GM03348 (cell line): ENCODE measurements at places on chromosomes 5 and 9.

- DNase-seq, result no peak
Observed at GRCh38 chr5:136104306-136104965, 28.2 kb upstream of the SMAD5 start.

- no peak for DNase-seq
Observed at GRCh38 chr9:78566521-78566920, 269.6 kb downstream of the PSAT1 start.

DNA sequence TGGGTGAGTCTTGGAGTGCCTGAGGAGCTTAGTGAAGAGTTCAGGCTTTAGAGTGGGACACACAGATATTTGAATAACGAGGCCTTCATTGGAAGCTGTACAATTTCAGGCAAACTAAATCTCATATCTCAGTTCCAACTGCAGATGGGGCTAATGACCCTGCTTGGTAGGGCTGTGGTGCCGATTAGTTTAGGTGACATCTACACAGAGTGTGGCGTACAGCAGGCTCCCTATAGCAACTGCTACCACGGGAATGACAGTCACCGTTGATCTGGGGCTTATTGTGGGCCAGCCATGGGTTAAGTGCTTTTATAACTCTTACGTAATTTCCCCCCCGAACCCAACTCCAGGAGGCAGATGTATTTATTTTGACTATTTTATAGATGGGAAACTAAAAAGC is 70.8 kb downstream of the FAT2 start:
- DNase-seq, result no peak

- DNase-seq, result no peak
Observed at GRCh38 chr5:142065273-142065672, 43.3 kb upstream of the NDFIP1 start.

DNA sequence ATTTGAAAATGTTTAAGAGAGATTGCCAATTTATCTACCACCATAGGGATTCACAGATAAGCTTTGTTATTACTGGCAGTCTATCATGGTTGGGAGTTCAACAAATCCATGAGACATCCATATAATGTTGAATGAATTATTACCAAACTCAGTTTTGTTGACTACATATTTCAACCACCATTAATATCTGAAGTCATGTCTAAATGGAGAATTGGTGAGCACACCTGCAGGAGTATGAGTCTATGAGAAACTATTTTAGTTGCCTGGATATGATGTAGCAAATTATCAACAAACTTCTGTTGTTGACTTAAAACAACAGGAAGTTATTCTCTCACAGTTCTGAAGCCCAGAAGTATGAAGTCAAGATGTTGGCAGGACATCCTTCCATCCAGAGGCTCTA is 126.8 kb upstream of the FBXL7 start:
- DNase-seq, result no peak

GRCh38 chr5:57503433-57503832 is 20.8 kb upstream of the ACTBL2 start:
- no peak for DNase-seq

GRCh38 chr5:140038373-140038957 is 4.6 kb downstream of the NRG2 start:
- peak; percentile 60 for DNase-seq

DNA sequence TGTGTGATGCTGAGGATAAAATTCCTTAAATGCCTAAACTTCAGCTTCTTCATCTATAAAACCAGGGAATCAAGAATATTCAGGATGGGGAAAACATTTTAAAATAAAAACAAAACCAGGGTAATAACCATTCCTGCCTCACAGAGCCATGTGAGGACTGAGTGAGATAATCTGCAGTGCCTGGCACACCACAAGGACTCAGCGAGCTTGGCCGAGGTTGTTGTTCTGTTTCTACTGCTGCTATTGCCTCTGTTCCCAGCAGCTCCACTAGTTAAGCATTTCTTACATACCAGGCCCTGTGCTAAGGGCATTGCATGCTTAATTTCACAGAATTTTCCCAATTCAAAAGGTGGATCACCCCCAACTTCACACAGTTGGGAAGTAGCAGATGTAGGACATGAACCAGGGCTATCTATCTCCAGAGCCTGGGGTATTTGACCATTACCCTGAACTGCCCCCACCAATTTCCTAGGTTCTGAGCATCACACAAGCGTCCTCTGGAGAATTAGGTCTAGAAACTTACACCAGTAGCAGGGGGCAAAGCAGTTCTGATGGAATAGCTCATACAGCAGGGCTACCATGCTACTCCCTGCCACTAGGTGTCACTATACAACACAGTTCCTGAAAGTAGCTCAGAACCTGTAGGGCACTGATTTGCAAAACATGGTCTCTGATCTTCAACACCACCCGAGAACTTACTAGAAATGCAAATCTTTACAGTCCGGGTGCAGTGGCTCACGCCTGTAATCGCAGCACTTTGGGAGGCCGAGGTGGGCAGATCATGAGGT is 74.3 kb downstream of the LRSAM1 start:
- peak; percentile 48 for DNase-seq

GRCh38 chr9:84228130-84228720 is 112.3 kb downstream of the SLC28A3 start:
- DNase-seq, result no peak

GRCh38 chr5:81629986-81630385 is 120.9 kb downstream of the SSBP2 start:
- no peak for DNase-seq

GRCh38 chr9:38276771-38277439 is 115.6 kb upstream of the ALDH1B1 start:
- DNase-seq, result no peak

- DNase-seq, result peak; percentile 85
Observed at GRCh38 chr9:114156657-114157421, 1.5 kb downstream of the COL27A1 start.

- DNase-seq, result no peak
Observed at GRCh38 chr5:145111420-145111819, 723.7 kb downstream of the PRELID2 start.

GRCh38 chr5:161865510-161865909 is 17.6 kb downstream of the GABRA1 start:
- no peak for DNase-seq

- no peak for DNase-seq
Observed at GRCh38 chr5:136000932-136001331, 27.9 kb upstream of the TGFBI start.

DNA sequence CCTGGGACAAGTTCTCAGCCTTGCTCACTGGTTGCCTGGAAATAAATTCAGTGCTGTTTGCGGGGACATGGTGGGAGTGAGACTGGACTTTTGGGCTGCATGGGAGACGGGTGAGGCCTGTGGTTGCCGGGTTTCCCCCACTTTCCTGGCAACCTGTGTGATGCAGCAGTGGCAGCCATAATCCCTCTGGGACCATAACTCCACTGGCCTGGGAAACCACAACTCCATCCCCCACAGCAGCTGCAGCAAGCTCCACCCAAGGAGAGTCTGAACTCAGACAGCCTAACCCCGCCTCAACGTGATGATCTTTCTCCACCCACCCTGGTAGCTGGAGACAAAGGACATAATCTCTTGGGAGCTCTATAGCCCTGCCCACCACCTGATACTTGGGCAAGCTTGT is 349.9 kb downstream of the PIK3R1 start:
- no peak for DNase-seq

- no peak for DNase-seq
Observed at GRCh38 chr5:111930449-111930848, 173.5 kb upstream of the NREP start.

DNA sequence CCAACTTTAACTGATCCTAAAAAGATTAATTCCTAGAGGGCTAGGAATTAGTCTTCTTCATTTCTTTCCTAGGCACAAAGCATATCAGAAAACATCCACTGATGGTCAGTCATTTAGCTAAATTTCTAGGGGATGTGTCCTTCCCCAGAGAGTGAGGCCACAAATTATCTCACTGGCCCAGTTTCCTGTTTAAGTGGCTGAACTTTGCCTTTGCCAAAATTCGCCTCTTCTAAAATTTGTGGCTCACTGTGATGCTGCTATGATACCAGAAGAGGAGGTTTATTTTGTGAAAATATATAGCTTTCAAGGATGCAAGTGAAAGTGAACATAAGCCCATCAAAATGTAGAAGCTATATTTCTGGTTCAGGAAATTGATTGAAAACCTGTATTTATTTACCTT is 98.1 kb upstream of the FER start:
- no peak for DNase-seq

DNA sequence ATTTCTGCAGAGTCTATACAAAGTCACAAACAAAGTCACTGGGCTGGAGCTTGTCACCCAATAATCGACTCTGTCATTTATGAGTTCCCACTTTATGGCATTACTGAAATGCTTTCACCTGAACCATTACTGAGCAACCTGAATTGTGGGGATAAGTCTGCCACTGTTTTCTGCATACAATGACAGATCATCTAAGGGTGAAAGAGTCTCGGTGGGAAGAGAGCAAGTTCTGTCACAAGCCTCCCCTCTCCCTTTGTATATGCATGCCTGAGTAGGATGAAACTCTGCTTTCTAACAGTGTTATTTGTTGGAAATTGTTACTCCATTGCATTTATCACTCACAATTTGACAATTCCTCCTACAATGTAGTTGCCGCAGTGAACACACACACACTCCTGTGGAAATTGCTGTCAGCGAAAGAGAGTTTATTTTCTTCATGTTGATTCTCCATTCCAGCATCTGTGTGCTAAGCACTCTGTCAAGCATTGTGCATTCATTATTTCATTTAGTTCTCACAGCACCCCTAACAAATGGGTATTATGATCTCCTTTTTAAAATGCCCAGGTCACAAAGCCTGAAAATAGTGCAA is 1732.4 kb upstream of the CDH6 start:
- no peak for DNase-seq

GRCh38 chr5:120465436-120465961 is 1.4 kb downstream of the PRR16 start:
- DNase-seq, result peak; percentile 69

DNA sequence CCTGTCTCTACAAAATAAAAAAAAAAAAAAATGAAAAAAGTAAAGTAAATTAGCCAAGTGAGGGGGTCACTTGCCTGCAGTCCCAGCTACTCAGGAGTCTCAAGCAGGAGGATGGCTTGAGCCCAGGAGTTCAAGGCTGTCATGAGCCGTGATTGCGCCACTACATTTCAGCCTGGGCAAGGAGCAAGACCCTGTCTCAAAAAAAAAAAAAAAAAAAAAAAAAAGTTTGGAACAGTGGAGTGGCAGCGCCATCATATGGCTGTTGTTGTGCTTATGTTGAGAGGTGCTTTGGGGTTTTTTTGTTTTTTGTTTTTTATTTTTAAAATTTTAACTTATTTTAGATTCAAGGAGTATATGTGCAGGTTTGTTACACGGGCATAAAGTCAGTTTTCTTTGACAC is 3.6 kb downstream of the BRIX1 start:
- DNase-seq, result no peak

DNA sequence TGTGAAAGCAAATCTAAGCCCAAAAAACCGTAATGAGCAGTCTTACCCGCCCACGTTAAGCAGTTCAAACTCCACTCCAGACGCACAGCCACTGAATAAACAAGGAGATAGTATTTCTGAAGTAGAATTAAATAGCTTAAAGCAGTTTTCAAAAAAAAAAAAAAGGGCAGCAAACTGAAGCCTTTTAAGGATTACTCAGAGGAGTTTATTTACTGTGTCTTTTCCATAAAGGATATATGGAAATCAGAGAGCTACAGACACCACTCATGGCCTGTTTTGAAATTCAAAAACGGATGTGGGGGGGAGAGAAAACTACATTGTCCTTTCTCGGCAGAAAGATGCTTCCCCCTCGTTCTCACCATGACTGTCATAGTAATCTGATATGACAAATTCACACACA is 83.7 kb upstream of the IRX1 start:
- DNase-seq, result no peak

DNA sequence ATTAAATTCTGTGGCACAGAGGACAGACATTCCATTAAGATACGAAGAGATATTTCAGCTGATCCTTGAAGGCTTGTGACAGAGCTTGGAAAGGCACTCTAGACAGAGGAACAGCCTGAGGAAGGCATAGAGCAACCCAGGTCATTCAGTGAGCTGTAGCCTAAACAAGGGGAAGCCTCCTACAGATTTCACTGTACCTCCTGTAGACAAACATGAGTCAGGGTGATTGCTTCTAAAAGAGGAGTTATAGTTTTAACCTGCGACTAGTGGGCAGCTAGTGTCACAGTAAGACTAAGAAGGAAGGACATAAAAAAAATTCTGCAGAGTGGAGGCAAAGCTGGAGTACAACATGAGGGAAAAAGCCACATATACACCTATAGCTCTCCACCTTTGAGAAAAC is 43.5 kb upstream of the ANKDD1B start:
- peak; percentile 19 for DNase-seq

DNA sequence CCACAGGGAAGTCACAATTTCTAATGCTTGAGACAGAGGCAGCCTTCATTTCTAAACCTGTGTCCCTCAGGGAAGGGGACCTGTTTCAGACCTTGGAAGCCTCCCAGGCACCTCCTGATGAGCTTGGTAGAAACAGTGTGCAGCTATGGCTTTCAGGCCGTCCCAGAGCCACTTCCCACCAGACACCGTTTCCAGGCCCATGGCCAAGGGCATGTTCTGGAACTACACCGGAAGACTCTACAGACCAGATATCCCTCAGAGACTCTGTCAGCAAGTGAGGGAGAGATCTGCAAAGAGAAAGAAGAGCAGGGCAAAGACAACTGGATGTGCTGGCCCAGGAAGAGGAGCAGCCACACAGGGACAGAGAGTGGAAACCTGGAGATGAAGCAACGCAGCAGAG is 82.2 kb upstream of the HSPA9 start:
- DNase-seq, result no peak

DNA sequence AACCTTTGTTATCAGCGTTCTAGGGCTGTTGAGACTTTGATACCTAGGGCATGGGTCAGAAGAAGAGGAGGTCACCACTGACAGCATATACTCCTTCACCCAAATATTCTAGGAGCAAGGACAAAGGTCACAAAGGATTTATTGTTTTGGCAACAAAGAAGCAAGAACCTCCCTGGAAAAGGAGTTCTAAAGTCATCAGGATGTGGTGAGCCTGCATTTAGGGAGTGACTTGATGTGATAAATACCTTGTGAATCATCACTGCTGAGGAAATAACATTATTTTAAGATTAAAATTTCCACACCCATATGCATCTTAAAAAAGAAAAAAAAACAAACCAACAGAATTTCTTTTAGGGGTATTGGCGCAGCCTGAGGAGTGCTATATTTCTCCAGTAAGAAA is 13.9 kb downstream of the IFNA1 start:
- DNase-seq, result peak; percentile 39

DNA sequence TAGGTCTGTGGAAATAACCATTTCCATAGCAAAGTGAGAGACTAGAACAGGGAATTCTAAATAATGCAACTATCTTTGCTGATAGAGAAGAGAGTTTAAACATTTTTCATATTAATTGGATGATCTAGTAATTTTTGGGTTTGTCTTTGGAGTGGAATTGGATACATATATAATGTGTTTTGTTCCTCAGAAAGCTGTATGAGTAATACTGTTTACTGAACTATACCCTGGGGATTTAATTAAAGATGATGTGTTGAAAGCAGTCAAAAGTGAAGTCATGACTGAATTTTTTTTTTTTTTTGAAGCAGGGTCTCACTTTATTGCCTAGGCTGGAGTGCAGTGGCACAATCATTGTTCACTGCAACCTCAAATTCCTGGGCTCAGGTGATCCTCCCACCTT is 17.9 kb downstream of the FER start:
- no peak for DNase-seq

- no peak for DNase-seq
Observed at GRCh38 chr5:172048539-172049101, 42.2 kb upstream of the FBXW11 start.
